ENCODE measurements at places on chromosomes 3 and 15.

- no peak for DNase-seq
Measured at GRCh38 chr3:135871311-135871710, 94.2 kb upstream of the PPP2R3A start.

GRCh38 chr3:7669641-7670040 is 808.7 kb downstream of the GRM7 start:
- no peak for DNase-seq

GRCh38 chr3:54349691-54350090 is 227.3 kb downstream of the CACNA2D3 start:
- DNase-seq: no peak

DNA sequence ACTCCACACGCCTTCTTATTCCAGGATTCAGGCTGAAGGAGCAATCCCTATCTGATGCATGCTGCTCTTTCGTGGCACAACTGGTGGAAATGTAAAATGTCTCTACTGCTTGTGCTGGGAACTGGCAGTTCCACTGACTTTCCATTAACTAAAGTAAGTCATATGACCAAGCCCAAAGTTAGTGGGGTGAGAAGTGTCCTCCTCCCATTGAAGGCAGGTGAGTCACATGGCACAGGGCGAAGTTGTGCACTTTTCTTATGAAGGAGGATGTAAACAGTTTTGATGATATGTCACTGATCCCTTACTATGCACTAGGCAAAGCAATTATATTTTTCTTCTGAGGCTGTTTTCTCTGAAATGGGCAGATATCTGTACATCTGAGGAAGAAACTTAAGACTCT is 51.6 kb downstream of the SLC7A14 start:
- DNase-seq: no peak

DNA sequence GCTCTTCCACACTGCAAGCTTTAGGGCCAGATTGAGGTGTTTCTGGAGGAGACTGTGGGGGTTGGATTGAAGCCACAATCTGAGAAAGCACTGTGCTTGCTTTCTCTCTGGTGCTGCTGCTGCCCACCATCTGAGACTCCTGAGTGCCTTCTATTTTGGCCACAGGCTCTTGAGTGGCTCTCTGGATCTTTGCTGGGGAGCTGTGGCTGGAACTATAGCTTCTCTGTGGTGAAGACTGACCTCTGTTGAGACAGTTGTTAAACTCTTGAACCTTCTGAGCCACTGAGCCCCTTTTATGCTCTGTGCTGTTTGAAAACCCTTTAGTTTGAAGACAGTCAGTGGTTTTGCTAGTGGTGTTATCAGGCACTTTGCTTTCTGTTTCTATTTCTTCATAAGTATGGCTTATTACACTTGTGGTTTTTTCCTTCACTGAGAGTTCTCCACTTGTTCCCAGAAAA is 108.7 kb upstream of the TSPAN3 start:
- peak; percentile 41 for DNase-seq

GRCh38 chr3:174583396-174583795 is 275.7 kb upstream of the NAALADL2 start:
- no peak for DNase-seq

DNA sequence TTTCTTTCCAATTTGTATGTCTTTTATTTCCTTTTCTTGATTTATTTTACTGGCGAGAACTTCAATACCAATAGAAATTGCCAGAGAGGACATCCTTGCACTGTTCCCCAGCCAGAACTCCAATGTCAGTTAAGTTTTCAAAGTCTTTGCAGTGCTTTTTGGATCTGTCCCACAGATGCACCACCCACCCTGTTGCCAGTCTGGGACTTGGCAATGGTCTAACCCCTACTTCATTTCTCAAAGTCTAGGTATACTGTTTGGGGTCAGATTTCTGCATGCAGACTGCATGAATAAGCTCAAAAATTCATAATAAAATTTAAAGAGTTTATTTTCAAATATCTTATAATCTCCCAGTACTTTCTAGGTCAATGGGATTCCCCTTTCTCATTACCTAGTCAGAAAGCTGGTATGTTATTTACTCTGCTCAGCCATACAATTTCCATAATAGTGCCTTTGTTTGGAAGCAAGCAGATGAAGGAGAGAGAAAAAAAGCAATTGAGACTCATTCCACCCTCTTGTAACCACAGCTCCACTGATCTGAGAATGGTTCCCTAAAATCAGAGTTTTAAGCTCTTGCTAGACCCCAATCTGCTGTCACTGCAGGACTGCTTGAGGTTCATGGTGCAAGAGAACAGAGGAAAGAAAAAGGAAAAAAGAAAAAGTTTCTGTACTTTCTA is 125.9 kb upstream of the PLXND1 start:
- DNase-seq: no peak

DNA sequence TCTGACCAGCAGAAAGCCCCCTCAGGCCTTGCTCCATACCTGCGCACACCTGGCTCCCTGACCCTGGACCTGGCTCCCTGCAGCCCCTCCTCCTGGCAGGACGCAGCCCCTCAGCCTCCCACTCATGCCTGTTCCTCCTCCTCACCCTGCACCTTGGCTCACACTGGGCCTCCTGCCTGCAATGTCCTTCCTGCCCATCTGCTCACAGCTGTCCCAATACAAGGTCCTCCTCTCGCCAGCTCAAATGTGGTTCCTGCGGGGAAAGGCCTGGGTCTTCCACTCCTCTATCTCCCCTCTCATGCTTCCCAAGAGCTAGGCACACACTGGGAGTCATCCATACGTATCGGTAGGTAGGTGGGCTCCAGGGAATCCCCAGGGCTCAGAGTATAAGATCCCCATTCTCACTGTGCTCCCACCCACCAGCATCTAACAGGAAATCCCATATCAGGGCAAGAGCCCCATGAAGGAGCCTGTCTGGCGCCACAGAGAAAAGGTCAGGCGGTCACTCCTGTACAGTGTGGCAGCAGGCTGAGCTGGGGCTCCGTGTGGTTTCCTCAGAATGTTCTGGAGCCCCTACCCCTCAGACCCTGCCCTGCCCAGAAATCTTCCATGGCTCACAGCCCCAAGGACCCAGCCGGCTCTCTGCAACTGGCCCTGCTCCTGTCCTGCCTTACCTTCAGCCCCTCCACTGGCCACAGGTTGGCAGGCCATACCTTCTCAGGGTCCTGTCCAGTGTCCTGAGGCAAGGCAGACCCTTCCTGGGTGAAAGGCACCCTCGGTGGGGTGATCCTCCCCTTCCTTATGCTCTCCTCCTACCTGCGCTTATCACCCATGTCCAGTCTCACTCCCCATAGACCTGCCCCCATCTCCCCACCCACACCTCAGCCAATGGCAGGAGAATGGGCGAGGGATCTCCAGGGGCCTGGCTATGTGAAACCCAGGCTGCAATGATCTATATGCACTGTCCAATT is 10.9 kb downstream of the PLCD1 start:
- DNase-seq: no peak

- DNase-seq: no peak
Measured at GRCh38 chr3:102533784-102534183, 99.0 kb downstream of the ZPLD1 start.

- no peak for DNase-seq
Measured at GRCh38 chr3:194271460-194272035, 79.6 kb downstream of the CPN2 start.

DNA sequence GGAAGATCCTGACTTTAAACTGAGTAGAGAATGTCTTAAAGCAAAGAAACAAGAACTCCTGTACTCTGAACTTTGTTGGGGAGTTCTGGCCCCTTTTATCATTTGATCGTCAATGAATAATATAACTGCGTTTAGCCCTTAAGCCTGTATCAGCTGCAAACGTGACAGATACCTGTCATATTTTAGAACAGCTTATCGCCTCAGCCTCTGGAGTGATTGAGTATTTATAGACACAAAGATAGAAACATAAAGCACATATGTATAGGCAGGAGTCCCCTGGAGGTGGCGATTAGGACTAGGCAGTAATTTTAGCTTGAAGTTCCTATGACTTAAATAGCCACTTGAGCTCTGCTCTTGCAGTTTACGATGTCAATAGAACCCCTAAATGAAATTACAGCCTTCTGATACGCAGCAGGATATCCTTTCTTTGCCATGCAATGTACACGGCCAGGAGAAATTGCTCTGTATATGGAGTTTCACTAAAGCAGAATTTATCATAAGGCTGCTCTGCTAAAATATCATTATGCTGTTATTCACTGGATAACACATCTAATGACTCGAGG is 321.8 kb downstream of the TIGIT start:
- no peak for DNase-seq

DNA sequence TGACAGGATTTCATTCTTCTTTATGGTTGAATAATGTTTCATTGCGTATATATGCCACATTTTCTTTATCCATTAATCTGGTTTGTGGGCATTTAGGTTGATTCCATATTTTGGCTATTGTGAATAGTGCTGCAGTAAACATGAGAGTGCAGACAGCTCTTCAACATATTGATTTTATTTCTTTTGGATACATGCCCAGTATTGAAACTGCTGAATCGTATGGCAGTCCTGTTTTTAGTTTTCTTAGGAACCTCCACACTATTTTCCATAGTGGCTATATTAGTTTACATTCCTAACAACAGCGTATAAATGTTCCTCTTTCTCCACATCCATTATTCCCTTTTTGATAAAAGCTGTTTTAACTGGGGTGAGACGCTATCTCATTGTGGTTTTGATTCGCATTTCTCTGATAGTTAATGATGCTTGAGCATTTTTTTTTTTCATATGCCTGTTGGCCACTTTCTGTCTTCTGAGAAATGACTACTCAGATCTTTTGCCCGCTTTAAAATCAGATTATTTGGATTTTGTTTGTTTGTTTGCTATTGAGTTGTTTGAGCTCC is 21.7 kb downstream of the AQP9 start:
- no peak for DNase-seq

GRCh38 chr3:4107430-4107829 is 195.7 kb upstream of the SETMAR start:
- no peak for DNase-seq

DNA sequence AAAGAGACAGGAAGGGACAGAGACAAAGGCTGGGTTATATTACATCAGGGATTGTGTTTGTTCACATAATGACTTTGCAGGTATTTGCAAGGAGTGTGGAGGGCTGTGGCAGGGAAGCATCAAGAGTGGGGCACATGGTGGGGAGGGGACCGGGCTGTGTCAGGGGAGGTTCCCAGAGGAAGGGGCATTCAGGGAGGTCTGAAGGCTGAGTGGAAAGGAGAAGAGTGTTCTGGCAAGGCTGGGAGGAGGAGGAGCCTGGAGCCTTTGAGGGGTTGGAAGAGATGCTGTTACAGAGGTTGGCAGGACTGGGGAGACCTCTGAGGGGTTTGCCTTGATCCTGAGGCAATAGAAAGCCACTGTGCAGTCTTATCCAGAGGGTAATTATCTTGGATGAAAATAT is 49.4 kb downstream of the EXOG start:
- DNase-seq: no peak

DNA sequence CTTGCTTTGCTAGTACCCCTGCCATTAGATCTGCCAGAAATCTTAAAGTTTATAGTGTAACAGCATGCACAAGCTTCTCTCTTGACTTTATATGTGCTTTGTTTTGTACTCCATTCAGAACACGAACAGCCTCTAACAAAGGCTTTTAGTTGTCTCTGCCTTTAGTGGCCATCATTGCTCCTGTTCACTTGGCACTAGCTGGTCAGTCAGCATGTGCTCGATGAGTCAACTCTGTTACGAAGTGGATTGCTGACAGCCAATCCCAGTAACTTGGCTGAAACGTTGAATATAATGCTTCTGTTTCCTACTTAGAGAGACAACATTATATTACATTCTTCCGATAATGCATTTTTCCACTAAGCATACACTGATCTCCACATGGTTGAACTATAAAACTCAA is 349.2 kb downstream of the NAALADL2 start:
- no peak for DNase-seq

DNA sequence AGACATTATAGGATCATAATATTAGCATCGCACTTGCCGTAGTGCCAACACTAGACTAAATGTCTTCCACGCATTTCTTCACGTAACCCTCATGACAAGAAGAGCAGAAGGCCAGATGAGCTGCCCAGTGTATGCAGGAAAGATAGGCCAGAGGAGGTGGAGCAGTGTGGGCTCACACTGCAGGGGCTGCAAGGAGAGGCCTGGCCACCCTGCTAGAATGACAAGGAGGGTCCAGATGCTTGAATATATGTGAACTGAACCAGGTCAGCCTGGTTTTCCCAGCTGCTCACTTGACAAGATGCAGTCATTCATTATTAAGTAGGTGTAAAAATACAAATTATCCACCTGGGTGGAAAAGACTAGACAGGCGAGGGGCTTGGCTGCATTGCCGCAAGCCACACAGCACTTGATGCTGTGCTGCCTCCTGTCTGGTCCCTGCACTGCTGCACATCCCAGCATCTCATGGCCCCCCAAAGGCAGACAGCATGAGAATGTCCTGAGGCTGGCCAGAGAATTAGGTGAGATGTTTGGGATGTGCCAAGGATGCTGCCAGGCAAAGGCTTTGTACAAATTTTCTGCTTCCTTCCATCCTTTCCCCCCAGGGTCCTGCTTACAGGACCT is 115.2 kb downstream of the NTRK3 start:
- no peak for DNase-seq

DNA sequence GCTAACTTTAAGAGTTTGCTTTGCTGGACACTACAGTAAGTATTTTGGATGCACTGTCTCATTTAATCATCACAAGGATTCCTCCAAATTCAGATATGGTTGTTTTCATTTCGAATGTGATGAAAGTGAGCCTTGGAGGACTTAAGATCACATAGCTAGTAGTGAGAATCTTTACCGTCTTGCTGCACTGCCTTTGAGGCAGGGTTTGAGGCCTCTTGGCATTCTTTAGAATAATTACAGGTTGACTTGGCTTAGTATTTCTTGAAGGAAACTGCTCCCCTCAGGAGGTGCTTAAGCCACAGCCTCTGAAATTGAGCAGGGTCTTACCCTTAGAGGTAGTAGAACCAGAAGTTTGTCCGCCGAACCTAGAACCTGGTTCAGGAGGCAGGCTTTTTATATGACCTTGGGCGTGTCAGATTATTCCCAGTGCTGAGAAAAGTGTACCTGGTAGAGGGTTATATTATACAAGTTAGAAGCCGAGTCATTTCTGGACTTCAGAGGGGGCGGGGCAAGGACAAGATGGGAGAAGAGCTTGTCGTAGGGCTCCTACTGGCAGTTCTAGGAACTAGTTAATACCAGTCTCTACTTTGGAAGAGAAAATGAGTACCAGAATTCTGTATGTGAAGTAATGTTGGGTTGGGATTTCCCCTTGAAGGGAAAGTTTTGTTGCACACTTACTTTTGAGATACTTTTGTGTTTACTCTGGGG is 1.1 kb downstream of the TFG start:
- DNase-seq: peak; percentile 58

- no peak for DNase-seq
Measured at GRCh38 chr3:127497676-127498075, 92.9 kb downstream of the TPRA1 start.

GRCh38 chr3:85258819-85259218 is 300.0 kb downstream of the CADM2 start:
- no peak for DNase-seq

DNA sequence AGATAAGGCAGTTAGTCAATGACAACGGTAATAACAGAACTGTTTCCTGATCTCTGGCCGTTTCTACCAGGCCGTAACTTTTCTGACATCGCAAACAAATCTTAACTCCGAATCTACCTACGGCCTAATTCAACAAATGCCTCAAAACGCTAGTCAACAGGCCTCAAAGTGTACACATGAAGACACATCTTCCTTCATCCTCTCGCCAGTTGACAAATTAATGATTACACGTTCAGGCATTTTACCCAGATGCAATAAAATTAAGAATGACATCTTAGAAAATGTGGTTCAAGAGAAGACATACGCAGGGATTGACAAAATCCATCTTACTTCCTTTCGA is 1.5 kb downstream of the SFMBT1 start:
- no peak for DNase-seq

All from B cell (primary cell).